ENCODE measurements at places on chromosomes 3 and 15.

DNA sequence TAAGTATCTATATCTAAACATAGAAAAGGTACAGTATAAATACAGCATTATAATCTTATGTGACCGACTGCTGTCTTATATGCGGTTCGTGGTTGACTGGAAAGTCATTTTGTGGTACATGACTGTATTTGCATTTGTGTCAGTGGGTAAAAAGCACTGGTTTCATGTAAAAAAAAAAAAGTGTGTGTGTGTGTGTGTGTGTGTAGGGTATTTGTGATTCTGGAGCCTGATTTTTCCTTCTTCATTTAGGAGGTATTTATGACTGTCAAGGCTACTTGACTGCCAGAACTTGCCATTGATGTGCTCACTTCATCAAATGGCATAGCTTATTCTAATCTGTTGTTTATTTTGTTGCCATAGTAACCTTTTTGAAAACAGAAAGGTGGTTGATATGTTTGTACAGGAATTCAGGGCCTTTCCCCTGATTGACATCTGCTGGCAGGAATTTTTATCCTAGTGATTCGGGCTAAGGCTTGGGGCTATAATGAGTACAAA lies 63.2 kb downstream of the AKAP13 start:
- peak; percentile 7 for DNase-seq

- DNase-seq, result no peak
Observed at GRCh38 chr3:177692304-177692975, 495.2 kb upstream of the TBL1XR1 start.

DNA sequence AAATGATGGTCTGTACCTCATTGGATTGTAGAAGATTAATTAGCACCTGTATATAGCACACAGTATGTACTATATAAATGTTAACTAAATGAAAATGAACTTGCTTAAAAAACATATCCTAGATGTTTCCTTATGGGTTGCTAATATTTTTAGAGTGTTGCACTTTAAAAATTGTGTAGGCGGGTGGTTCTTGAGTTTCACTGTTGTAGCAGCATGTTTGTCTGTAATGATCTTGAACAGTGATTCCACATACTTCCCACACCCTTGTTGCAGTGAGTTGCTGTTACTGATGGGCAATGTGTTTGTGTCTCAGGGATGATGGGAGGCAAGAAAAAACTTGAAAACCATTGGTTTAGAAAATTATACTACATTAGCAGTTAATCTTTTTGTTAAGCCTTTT lies 22.0 kb downstream of the USP3 start:
- DNase-seq, result no peak

- DNase-seq, result no peak
Observed at GRCh38 chr3:114674036-114674435, 380.2 kb downstream of the TIGIT start.

DNA sequence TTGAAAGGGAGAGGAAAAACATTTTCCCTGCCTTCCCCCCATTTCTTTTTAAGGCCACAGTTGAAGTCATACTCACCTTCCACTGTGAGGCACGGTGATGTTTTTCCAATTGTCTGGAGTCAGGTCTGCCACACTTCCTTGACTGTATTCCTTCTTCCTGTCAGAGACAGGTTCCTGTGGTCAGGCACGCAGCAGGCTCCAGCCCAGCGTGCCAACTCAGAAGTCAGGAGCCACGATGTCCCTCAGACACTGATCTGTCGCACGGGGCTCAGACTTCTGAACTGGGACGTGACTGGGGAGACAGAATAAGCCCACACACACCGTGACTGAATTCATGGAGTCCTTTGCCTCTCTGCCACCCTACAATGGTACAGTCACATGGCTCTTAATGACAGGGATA lies 41.2 kb upstream of the ADAMTS9 start:
- no peak for DNase-seq

GRCh38 chr3:191244242-191244867 lies 45.3 kb downstream of the OSTN start:
- no peak for DNase-seq

DNA sequence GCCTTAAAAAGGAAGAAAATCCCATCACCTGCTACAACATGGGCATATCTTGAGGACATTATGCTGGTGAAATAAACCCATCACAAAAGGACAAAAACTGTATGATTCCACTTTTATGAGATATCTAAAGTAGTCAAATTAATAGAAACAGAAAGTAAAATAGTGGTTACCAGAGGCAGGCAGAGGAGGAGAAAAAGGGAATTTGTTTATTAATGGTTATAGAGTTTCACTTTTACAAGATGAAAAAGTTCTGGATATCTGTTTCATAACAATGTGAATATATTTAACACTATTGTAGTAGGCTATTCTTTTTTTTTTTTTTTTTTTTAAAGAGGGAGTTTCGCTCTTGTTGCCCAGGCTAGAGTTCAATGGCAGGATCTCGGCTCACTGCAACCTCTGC lies 40.4 kb downstream of the DPH3 start:
- DNase-seq, result no peak

GRCh38 chr3:190266913-190267290 lies 55.3 kb downstream of the CLDN1 start:
- no peak for DNase-seq

DNA sequence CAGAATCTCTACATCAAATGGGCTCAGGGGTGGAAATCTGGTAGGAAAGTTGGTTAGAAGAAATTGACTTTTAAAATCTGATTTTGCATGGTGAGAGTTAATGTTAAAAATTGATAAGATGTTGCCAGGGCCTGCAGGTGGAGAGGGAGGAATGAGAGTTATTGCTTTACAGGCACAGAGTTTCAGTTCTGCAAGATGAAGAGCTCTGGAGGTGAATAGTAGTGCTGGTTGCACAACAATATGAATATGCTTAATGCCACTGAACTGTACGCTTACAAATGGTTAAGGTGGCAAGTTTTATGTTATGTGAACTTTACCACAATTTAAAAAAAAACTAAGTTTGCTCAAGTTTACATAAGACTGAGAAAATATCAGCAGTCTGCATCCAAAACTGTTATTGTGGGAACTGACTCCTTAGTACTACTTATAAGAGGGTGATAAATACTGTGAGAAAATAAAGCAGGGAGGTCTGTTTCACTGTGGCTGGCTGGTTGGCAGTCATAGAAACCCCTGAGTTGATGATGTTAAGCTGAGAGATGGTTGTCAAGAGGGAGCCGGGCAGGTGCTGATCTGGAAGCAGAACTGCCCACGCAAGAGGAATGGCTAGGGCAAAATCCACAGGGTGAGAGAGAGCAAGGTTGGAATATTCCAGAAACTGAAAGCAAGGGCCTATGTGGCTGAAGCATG lies 144.9 kb downstream of the EDEM1 start:
- no peak for DNase-seq

GRCh38 chr15:64888336-64888735 lies 23.4 kb upstream of the ANKDD1A start:
- no peak for DNase-seq

DNA sequence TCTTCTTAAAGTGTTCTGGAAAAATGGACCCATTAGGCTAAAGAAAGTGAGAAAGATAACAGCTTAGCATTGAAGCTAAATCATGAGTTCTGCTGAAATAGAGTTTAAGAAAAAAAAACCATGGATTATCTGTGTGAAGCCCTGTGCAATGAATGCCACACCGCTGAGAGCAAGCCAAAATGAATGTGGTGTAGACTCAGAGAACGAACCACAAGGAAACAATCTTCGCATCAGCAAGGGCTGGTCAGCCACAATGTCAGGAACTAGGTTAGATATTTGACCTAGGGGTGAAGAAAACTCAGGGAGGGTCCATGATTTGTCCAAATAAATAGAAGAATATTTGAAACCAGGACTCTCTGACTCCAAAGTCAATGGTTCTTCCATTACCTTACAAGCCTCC lies 91.4 kb upstream of the MEX3B start:
- DNase-seq, result no peak

DNA sequence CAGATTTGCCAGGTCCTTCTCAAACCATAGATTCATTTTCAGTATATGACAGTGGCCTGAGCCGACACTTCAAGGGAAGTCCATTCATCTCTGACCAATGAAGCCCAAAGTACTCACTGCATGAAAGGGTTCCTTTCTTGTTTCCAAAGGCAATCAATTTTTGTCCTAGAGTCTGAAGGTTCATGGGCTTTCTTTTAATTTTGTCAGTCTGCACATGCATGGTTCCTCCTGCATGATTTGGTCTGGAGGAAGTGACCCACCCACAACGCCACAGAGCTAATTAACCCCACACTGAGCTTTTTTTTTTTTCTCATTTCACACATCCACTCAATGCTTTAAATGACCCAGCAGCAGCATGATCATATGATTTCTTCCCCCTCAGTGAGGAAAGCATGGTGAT lies 216.4 kb downstream of the TIGIT start:
- DNase-seq, result no peak

GRCh38 chr3:58766587-58767282 lies 100.2 kb upstream of the FAM3D start:
- DNase-seq, result no peak

DNA sequence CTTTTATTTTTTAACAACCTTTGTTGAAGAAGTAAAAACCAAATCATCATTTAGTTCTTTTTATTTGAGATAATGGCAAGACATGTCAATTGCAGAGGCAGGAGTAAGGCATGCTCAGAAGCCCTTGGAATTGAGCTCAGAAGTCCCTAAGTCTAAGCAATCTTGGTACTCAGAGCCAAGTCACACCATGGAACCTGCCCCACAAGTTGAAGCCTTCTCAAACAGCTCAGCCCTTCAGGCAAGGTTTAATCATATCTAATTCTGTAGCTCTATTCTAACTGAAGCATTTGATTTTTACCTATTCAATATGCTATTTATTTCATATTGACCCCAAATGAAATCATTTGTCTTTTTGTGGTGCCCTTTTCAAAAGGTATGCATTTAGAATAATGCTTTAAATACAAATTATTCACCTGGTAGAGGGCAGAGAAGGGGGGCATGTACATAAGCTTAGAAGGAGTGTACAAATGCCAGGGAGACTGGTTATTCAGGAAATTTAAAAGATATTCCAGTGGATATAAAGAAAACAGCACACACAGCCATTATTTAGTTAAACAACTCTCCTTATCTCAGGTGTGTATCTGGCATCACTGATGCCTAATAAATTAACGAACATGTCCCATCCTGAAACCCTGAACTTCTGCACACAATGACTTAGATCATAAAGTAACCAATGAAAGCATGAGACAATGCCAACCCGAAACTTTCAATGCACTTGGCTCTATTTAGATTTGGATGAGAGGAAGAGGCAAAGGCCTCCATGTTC lies 26.2 kb upstream of the TOP2B start:
- no peak for DNase-seq

- DNase-seq, result no peak
Observed at GRCh38 chr15:45030743-45031142, 7.7 kb downstream of the SORD start.

GRCh38 chr15:75028991-75029377 lies 5.6 kb downstream of the PPCDC start:
- DNase-seq, result no peak

DNA sequence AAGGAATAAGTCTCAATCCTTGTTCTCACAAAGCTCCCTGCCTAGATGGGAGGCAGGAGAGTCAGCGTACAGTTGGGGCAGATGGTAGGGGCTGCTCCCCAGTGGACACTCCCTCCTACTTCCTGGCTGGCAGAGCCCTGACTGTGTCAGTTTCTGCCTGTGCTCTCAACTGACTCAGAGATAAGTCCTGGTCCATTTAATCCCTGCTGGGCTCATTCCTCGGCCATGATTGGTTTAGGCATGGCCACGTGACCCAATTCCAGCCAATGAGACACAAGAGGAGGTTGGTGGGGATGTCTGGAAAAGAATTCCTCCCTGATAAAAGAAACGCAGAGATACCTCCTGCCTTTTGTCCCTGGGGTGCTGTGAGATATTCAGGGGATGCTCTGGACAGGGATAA lies 118.1 kb upstream of the SLC6A11 start:
- no peak for DNase-seq

DNA sequence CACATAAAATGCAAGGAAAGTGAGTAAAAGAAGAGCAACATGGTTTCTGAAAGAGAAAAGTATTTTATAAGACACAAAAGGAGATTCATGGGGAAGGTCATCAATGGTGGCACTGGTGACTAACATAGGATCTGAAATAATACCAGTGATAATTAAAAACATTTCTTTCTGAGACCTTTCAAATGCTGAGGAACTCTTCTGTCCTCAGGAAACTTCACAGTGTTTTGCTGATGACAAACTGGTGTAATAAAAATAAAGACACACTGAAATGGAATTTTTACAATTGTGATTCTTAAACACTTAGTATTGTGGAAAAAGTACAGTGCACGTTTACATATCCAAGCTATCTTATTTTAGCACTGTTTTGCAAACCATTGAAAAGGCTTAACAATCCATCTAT lies 80.4 kb upstream of the ZBTB20 start:
- DNase-seq, result no peak

- no peak for DNase-seq
Observed at GRCh38 chr15:54820098-54820497, 376.6 kb downstream of the RSL24D1 start.

Measured in T-helper 22 cell (primary cell).